ENCODE measurements at places on chromosomes 2 and 18.

DNA sequence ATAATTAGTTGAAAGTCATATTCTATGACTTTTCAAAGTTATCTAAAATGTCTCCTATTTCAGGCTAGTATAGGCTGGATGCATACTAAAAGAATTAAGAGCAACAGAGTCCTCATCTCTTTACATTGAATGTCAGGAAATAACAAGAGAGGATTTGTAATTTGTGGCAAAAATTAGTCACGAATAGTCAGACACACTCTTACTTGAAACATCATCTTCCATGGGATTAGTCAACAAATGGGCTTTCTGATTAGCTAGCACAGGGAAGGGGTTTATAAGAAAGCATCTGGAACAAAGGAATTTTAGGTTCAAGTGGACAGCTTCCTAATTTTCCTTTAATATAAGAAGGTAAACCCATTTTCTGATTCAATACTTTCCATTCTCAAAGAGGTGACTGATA lies 330.3 kb upstream of the MEX3C start:
- no peak for DNase-seq

DNA sequence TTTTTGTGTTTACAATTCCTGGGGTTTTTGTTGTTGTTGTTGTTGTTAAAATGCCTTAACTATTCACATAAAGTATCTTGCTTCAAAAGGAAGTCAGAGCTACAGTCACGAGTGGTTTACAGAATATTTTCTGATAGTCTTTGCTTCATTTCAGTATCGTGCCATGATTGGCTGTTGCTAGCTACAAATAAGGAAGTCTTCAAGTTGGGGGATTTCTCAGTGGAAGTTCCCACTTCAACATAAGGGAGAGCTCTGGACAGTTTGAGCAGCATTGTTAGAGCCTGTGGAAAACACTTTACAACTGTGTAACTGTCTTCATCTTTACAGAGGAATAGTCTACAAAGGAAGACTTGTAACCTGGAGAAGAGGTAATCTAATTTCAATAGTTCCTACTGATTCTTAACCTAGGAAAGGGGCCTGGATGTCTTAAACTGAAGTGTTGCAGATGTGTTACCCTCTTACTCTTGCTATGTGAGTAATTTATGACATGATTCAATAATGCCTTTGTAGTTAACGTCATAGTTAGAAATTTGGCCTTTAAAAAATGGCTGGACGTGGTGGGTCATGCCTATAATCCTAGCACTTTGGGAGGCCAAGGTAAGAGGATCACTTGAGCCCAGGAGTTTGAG lies 23.4 kb upstream of the TANK start:
- DNase-seq = peak; percentile 91

- DNase-seq = no peak
Measured at GRCh38 chr2:215784371-215784783, 229.0 kb downstream of the MREG start.

DNA sequence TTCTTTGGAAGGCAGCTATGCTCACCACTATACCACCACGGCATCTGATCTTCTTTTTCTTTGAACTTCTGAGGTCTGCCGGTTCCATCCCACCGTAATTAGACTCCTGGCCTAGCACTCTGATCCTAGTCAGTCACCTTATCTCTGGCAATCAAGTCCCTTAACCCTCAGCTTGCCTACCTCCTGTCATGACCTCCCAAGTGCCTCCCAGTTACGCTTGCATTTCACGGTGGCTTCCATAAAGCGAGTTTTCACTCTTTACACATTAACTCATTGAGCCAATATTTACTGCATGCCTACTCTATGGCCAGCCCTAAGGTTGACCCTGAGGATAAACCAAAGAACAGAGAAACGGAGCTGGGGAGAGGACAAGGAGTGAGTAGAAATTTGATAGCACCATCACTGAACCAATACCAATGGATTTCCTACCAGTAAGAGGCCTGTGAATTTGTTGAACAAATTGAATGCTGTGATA lies 37.8 kb upstream of the TMEM182 start:
- no peak for DNase-seq

- no peak for DNase-seq
Measured at GRCh38 chr18:47968721-47969120, 38.3 kb upstream of the SMAD2 start.

- DNase-seq = peak; percentile 17
Measured at GRCh38 chr2:152407204-152407721, 72.3 kb downstream of the FMNL2 start.

GRCh38 chr2:109453371-109453995 lies 160.3 kb downstream of the SEPTIN10 start:
- DNase-seq = no peak

DNA sequence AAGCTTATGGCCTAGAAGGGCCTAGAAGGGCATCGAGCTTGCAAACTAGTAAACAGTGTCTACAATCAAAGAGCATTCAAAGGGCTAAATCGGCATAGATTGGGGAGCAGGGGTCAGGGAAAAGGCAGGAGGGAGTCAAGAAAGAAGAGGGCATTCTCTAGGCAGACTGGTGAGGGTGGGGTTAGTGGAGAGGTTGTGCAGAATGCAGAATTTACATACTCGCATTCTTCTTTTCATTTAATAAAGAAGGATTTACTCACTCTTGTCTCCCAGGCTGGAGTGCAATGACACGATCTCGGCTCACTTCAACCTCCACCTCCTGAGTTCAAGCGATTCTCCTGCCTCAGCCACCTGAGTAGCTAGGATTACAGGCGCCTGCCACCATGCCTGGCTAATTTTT lies 110.7 kb downstream of the TRIM43 start:
- no peak for DNase-seq

GRCh38 chr18:7921938-7922587 lies 354.9 kb downstream of the PTPRM start:
- no peak for DNase-seq

- DNase-seq = no peak
Measured at GRCh38 chr18:79915161-79916127, 36.0 kb downstream of the SLC66A2 start.

- no peak for DNase-seq
Measured at GRCh38 chr18:9838144-9838877, 47.5 kb upstream of the TXNDC2 start.

- no peak for DNase-seq
Measured at GRCh38 chr18:10514082-10514481, 11.7 kb upstream of the NAPG start.

- DNase-seq = no peak
Measured at GRCh38 chr2:128279786-128280157, 38.9 kb downstream of the HS6ST1 start.

- no peak for DNase-seq
Measured at GRCh38 chr18:75106746-75107145, 102.2 kb downstream of the PTGR3 start.

GRCh38 chr2:33115728-33116127 lies 169.0 kb downstream of the LTBP1 start:
- DNase-seq = no peak

GRCh38 chr2:69244882-69245281 lies 142.1 kb downstream of the GFPT1 start:
- no peak for DNase-seq

- peak; percentile 89 for DNase-seq
Measured at GRCh38 chr18:2905854-2906703, 59.3 kb downstream of the EMILIN2 start.

DNA sequence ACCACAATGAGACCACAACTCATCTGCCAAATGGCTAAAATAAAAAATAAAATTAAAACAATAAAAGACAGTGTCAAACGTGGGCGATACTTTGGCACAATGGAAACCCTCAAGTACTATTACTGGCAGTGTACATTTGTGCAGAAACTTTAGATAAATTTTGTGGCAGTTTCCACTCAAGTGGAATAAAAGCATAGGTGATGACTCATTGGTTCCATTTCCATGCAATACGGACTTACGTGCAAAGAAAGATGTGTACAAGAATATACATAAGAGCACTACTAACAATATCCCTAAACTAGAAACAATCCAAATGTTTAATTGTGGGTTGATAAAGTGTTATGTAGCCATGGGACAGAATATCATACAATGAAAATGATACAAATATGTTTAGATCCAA lies 259.0 kb upstream of the HNMT start:
- no peak for DNase-seq

DNA sequence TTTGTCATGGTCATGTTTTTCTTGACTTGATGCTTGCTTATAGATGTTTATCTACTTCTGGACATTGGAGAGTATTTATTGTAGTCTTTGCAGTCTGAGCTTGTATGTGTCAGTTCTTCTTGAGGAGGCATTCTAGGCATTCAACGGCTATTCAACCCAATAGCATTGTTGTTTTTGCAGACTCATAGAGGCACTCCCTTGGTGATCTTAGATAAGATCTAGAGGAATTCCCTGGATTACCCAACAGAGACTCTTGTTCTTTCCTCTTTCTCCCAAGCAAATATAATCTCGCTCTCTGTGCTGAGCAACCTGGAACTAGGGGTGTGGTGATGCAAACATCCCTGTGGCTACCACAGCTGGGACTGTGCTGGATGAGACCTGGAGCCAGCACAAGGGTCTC lies 40.4 kb downstream of the SYT4 start:
- no peak for DNase-seq

DNA sequence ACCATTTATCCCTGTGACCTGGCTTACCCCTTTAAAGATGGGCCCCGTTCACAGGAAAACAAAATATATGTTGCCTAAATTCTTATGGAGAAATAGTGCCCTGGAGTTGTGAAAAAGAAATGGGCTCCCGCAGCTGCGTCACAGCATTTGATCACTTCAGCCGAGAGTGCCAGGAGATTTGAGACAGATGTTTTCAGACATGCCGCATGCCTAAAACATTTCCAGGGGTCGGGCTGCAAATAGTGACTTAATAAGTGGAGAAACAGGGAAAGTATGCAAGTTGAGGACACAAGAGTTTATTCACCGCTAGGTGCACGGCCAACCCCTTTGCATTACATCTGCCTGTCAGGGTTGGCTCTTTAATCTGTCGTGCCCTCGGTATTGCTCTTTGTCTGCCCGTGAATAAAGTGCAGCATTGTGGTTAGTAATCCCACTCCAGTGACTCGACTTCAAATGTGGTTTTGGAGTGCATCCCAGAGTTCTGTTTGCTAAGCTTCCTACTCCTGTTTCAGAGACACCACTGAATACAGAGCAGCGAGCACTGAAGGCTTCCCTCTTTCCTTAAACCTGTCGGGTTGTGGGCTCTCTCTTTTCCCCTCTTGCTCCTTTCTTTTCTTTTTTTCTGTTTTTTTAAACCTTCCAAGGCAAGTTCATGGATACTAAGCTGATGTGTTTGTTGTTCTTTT lies 187.5 kb downstream of the LTBP1 start:
- no peak for DNase-seq

GRCh38 chr2:241069821-241070281 lies 32.2 kb downstream of the MTERF4 start:
- no peak for DNase-seq

DNA sequence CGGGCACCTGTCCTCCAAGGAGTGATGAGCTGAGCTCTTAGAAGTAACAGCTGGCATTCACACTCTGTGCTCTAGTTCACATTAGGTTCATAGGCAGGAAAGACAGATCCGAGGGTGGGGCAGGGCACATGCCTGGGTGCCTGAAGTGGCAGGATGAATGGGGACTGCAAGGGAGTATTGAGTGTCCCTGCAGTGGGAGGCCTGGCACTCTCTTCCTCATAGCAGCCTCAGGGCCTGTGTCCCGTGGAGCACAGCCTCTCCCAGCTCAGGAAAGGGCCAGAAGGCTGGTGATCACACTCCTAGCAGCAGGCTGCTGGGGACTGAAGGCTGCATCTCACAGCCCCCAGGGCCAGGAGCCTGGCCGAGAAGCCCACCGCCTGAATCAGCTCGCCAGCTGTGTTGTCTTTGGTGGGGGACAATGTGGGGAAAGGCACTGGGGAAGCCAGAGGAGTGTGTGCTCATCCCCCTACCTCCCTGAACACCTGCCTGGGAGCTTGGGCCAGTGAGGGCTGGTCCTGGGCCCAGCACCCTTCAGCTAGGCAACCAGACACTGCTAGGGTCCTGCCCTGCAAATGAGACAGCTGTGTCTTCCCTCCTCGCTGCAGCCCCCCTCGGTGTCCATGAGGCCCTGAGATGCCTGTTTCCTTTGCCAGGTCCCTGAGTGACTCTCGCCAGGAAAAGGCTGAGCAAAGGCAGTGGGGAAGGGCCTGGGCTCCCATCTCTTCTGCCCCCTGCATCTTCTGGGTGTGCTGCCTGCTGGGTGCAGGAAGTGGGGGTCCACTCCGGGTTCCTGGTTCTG lies 48.2 kb upstream of the HS6ST1 start:
- DNase-seq = no peak

- no peak for DNase-seq
Measured at GRCh38 chr18:56934131-56934530, 212.8 kb upstream of the BOD1L2 start.

DNA sequence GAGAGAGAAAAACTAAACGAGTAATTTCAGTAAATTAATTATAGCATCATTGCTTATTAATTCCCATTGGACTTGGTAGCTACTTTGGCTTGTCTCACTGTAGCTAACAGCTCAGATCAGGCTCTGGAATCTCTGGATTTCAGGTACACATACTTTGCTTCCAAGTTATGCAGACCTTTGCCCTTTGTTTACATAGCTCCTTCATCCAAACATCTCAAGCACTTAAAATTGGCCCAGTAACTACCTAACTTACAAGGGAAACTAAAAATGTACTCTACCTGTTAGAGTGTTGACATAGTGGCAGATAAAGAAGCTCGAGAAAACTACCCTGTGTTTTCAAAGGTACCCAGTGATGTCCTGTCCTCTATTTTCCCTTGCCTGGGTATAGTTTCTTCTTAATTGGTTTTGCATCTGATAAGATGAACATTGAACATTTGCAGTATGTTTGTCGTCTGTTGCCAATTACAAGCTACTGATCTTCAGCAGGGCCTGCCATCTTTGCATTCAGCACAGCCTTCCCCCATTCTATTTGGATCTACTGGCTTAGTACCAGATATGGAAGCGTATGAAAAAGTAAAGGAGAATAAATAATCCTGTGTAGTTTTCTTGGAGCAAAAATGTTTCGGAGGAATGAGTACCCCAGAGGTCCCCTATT lies 601.5 kb upstream of the FANCL start:
- DNase-seq = no peak

DNA sequence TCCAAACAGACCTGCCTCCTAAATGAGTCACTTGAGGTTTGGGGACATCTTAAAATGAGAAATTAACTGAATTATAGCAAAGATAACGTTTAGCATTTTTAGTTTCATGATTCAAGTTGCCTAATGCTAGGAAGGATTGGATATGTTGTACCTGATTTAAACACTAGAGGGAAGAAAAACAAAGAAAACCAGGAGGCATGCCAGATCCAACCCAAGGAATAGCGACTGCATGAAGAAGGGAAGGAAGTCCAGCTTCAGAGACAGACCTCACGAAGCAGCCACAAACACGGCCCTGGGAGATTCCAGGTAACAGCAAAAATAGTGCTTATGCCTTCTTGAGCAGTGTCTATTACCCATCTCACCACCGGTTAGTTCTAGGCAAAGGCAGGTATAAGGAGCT lies 499.9 kb upstream of the SPHKAP start:
- DNase-seq = peak; percentile 5

GRCh38 chr2:232750135-232750671 lies 26.2 kb downstream of the KCNJ13 start:
- DNase-seq = no peak

- DNase-seq = peak; percentile 29
Measured at GRCh38 chr2:127220102-127220767, at the start of gene CYP27C1. Gene CYP27C1 (minus strand): TSS chr2:127220299. CDS start chr2:127220270, 29 bp downstream.
